ENCODE measurements at places on chromosomes 16 and 17. TPM values are rescaled to one million over a fixed set of nuclear protein-coding genes. Genes with fewer than 3 reads are reported as not detected.

The PIMREG gene
- polyA plus RNA-seq, result not detected

The C17orf50 gene
- not detected for polyA plus RNA-seq

The LCAT gene
- polyA plus RNA-seq, result 5.5 TPM

The AIPL1 gene
- polyA plus RNA-seq, result not detected

The PIK3R6 gene
- polyA plus RNA-seq, result 0.69 TPM

The RNF227 gene
- polyA plus RNA-seq, result 0.69 TPM

The SULT1A3 gene
- polyA plus RNA-seq, result 20.1 TPM

The EXOC3L1 gene
- polyA plus RNA-seq, result 2.5 TPM

The TAT gene
- polyA plus RNA-seq, result 3.2 TPM

DNA sequence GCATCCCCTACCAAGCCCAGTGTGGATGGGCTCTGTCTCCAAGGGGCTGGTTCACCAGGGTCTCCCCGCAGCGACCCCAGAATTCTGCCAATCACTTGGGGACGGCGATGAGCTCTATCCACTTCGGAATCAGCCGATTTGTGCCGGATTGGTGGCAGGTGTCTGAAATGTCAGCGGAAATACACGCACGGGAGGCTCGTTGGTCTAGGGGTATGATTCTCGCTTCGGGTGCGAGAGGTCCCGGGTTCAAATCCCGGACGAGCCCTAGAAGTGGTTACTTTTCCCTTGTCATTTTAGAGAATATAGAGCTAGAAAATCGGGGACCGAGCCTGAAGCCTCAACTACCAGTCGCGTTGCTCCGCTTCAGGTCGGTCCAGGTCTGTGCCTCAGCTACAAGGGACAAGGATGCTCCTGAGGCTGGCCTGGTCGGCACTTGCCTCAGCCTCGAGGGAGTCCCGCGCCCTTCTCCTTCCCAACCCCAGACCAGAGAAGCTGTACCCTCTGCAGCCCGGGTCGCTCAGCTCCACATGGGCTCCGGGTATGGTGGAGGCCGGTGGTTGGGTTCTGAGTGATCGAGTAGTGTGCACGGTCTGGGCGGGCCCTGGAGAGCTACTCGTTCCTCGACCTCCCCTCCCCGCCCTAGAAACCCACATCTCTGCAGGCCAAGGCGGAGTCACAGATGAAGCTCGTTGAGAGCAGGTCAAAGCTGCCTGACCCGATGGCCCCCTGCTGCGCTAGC lies 16.0 kb upstream of the OR1F1 start:
- DNase-seq, result peak; percentile 51

- no peak for DNase-seq
Observed at GRCh38 chr16:12158428-12158827, 181.9 kb downstream of the SNX29 start.

- DNase-seq, result no peak
Observed at GRCh38 chr17:1126250-1126797, 53.5 kb downstream of the ABR start.

DNA sequence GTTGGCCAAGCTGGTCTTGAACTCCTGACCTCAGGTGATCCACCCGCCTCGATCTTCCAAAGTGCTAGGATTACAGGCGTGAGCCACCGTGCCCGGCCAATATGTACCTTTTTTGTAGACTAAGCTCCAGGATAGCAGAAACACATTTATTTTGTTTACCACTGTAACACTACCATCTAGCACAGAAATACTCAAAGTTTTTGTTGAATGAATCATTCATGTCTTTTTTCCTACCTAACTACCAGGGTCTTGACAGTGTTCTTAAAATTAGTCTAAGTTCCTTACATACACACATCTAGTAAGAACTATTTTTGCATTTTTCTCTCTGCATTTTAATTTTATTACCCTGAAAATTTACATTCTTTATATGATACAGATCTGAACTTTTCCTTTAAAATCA lies 44.4 kb downstream of the AKAP10 start:
- no peak for DNase-seq

GRCh38 chr17:77544347-77545110 lies 403.8 kb downstream of the SEC14L1 start:
- no peak for DNase-seq

DNA sequence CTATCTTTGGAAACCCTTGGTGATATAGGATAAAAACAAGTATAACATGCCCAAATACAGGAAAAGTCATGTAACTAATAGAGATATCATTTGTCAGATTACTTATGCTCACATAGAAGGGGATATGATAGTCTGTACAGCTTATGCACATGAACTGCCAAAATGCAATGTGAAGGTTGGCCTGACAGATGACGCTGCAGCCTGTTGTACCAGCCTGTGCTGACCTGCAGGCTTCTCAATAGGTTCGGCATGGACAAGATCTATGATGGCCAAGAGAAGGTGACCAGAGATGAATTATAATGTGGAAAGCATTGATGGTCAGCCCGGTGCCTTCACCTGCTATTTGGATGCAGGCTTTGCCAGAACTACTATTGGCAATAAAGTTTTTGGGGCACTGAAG lies 12.7 kb downstream of the WFIKKN2 start:
- no peak for DNase-seq

DNA sequence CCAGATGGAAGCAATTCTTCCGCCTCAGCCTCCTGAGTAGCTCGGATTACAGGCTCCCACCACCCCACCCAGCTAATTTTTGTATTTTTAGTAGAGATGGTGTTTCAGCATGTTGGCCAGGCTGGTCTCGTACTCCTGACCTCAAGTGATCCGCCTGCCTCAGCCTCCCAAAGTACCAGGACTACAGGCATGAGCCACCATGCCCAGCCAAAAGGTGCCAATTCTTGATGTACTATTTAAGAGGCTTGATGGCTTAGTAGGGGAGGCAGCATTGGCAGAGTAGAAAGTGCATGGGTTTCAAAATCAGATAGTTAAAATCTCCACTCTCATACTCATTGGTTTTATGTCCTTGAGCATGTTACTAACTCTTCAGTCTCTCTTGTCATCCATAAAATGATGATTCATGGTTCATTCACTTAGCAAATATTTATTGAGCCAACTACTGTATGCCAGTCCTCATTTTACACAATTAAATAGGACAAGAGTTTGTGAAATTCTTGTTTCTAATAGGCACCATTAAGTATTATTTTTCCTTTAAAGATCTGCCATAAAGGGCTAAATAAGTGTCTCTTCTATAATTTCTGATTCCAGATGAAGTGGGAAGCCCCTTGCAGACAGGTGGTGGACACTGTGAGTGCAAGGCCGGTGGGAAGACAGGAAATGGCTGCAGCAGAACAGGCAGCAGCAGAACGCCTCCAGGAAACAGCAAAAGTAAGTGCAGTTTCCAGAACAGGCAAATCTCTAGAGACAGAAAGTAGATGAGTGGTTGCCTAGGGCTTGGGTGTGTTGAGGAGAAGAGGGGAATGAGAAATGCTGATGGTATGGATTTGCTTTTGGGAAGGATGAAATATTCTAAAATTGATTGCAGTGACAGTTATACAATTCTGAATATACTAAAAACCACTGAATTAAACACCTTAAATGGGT lies 8.2 kb upstream of the RPL27 start:
- no peak for DNase-seq

DNA sequence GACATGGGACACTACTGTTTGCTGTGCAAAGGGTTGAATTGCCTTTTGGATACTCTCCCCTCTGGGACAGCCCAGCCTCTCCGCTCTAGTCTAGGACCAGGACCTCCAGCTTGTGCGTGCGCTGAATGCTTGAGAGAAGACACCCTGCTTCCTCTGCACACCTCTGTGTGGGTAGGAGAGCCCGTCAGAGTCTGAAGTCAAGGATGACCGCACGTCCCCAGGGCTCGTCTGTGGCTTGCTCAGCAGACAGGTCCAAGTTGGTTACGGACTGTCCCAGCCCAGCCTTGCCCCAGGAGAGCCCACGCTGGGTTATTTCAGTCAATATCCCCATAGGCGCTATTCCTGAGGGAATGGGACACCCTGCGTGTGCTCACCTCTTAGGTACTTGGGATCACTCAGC lies 3.7 kb downstream of the C16orf89 start:
- peak; percentile 36 for DNase-seq

- no peak for DNase-seq
Observed at GRCh38 chr17:82440469-82440981, 10.0 kb downstream of the CYBC1 start.

DNA sequence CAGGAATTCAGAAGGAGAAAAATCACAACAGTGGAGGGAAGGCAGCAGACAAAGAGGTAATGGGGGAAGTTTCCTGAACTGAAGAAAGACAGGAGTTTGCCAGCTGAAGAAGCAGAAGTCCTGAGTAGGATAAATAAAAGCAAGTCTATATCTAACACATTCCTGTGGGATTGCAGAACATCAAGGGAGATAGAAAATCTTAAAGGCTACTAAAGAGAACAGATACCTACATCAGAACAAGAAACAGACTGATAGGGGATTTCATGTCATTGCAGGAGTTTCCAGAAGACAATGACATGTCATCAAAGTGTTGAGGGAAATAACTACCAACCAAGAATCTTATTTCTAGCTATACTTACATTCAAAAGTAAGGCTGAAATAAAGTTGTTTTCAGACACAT lies 21.3 kb upstream of the CRYBA1 start:
- no peak for DNase-seq

DNA sequence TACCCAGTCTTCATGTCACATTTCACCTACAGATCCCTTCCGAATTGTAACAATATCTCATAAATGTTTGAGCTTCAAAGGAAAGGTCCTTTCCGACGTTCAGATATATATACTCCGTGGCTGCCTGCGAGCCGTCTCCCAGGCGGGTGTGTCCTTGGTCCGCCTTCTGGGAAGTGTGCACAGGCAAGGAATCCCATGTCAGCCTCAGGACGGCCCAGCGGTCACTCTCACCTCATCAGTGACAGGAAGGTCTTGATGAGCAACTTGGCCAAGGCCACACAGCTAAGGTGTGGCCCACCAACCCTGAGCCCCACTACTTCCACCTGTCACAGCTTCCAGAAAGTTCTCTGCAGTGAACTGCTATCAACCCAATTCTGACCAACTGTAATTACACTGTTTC lies 4.3 kb downstream of the LMF1 start:
- no peak for DNase-seq

- DNase-seq, result no peak
Observed at GRCh38 chr17:14793237-14793636, 471.9 kb downstream of the PMP22 start.

- DNase-seq, result no peak
Observed at GRCh38 chr16:66322174-66322573, 44.3 kb upstream of the CDH5 start.
